ENCODE measurements at places on chromosomes 6 and 20. TPM values are rescaled to one million over a fixed set of nuclear protein-coding genes. Genes with fewer than 3 reads are reported as not detected.

GRCh38 chr6:33877982-33878535, 74.3 kb upstream of the MLN start:
- DNase-seq = no peak

TP53TG5 gene
- total RNA-seq = not detected

CCDC170 gene
- 0.49 TPM for total RNA-seq

BPIFB4 gene
- total RNA-seq = not detected

Data from pancreas (tissue), 10 donors.